Activated CD8-positive, alpha-beta memory T cell treated with anti-CD3 and anti-CD28 coated beads for 1 hour (primary cell): ENCODE measurements at places on chromosomes 3 and 15.

DNA sequence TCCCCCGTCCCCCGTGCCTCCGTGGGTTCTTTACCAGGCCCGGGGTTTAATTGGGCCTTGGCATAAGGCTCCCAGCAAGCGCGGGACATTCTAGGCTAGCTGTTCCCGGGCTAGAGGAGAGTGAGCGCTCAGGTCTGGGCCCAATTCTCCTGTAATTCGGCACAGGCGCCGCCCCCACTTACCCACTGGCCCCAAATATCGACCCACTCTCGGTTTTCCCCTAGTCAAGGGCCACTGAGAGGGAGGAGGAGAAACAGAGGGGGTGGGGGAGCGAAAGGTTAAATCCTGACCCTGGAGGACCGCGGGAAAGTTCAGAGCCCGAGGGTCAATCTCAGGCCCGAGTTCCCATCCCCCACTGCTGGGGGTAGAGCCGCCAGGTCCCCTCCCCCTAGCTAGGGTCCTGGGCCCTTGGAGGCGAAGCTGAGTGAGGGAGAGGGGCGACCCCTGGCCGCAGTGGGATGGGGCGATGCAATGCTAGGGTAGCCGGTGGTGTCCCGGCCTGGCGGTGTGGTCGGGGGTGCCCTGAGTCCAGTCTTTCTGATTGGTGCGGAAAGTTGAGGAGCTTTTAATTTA lies 8.5 kb upstream of the ONECUT1 start:
- DNase-seq: no peak

DNA sequence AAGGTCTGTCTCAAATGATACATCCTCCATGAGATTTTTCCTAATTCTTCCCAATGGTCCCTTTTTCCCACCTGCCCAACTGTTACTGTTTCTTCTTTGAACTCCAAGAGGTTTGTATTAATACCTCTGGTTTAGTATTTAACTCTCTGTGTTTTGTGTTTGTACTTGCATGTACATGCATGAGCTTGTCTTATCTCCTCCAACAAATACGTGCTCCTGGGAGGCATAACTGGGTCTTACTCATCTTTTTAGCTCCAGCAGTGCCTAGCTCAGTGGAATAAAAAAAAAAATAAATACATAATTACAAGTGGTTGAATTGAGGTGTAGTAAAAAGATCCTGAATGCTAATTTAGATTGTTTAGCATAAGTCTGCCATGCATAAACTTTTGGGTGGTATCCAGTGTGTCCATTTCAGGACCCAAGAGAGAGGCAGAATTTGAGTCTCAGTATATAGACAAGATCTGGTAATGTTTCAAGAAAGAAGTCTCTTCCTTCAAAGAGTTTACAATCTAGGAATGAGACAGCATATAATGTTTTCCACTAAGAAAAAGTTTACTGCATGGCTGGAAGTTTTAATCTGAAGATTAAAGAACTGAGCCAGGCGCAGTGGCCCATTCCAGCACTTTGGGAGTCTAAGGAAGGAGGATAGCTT lies 1.7 kb upstream of the LYSMD2 start:
- DNase-seq: no peak

GRCh38 chr3:10432931-10433330 lies 72.5 kb downstream of the ATP2B2 start:
- DNase-seq: no peak

DNA sequence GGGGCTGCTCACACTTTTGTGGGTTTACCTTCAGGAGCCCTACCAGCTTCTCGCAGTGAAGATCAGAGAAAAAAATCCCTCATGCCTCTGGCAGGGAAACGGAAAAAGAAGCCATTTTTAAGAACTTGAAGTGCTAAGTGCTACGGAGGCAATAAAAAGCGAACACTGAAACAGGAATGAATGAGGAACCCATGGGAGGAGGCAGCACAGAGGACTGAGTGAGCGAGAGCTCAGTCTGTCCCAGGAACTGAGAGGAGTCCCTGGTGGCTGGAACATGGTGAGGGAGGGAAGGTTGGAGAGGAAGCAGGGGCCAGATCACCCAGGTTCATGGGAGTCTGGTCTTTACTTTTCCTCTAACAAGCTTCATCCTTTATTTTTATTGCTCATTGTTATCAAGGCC lies 228.1 kb upstream of the PROK2 start:
- DNase-seq: no peak

GRCh38 chr3:1962396-1963088 lies 136.1 kb upstream of the CNTN4 start:
- no peak for DNase-seq

DNA sequence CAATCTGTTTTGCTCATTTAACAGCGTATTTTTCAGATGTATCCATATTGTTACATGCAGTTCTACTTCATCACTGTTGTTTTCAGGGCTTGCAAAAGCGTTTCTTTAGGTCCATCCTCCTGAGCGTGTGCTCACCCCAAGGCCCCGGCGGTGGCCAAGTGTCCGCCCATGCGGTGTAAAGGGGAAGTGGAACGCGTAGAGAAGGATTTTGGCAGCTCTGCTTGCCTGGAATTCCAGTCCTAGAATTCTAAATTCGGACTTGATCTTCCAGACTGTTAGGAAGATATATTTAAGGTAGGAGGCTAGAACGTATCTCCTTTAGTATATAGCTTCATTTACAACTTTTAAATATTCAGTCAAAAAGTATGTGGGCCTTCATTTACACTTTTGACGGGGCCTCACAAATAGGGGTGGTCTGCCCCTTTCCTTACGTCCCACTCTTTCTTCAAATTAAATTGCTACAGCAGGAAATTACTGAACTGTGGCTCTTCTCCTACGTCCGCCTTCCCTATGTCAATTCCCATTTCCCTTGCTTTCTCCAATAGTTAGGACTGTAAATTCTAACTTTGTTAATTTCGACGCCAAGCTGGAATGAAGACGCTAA lies 609 bp upstream of the TBC1D23 start:
- no peak for DNase-seq

GRCh38 chr15:41494922-41495735 lies 1.5 kb downstream of the ITPKA start:
- DNase-seq: no peak

DNA sequence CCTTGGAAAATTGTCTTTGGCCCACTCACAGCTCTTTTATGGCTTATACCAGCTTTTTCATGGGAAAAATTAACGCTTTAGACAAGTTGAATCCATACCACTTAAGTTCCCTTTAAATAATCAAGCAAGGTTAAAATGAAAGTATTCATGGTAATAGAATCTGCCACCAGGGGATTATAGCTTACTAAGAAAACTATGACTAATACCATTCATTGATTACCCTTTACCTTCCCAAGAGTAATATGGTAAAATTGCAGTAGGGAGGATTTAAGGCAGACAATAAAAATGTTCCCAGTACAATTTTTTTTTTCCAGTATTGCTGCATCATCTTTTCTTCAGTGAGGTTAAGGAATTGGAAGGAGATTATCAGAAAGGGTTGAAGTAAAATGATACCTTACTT lies 641.1 kb upstream of the NAALADL2 start:
- DNase-seq: no peak

GRCh38 chr3:29922992-29923746 lies 642.3 kb downstream of the RBMS3 start:
- no peak for DNase-seq

- no peak for DNase-seq
Measured at GRCh38 chr3:64554096-64554920, 133.5 kb downstream of the ADAMTS9 start.

GRCh38 chr3:30006111-30006510 lies 600.3 kb upstream of the TGFBR2 start:
- no peak for DNase-seq

GRCh38 chr15:78790027-78790426 lies 21.2 kb downstream of the ADAMTS7 start:
- no peak for DNase-seq

DNA sequence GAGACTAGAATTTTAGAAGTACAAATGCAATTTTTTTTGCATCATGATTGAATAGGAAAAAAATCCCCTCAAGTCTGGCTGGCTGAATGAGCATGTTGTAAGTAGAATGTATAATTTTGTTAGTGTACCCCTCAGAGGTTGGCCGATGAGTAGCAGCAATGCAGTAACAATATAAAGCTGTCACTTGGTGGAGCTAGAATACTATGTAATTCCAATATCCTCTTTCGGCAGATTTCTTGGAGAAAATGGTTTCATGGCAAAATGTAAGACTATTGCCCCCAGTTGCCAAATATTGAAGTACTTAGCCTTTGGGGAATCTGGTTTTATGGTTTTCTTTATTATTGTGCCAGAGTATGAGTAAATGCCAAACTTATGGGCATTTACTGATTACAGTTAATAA lies 39.8 kb upstream of the SGO1 start:
- no peak for DNase-seq

DNA sequence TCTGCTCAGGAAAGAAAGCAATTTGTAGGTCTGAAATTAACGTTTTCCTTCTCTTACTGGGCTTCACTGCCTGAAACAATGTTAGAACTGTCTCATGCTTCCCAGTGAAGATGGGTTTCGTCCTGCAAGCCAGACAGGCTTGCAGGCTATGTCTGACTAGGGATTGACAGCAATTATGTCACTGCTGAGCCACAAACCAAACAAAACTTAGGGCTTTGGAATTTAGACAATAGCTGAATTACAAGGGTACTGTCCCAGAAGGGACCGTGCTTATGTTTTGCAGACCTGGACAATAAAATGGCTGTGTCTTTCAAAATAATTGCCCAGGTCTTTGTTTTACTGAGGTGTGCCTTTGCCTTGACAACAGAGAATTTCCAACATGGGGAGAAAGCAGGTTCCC lies 46.3 kb upstream of the CCDC80 start:
- no peak for DNase-seq

DNA sequence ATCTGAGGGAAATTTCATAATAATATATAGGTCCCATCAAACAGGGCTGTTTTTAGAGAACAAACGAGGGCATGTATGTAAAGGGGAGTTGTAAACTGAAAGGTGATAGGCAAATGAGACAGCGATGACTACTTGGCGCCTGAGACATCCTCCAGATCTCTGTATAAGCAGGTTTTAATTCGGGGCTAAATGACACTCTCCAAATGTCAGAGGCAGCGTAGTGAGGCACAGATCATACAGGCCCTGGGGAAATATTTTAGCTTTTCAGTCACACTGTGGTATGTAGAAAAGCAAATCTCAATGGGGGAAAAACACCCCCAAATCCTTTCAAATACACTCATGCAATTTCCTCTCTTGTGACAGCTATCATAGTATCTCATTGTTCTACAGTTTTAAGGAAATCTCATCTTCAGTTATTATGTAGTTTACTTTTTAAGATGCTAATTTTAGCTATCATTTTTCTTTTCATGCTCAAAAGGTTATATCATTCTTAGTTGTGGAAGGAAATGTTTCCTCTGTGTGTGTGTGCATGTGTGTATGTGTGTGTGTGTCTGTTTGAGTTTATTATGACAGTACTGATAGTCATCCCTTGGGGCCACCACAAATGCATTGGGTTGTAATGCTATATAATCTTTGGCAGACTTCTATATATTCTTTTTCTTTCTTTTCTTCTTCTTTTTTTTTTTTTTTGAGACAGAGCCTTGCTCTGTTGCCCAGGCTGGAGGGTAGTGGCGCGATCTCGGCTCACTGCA lies 1.1 kb downstream of the TPRG1 start:
- DNase-seq: no peak

DNA sequence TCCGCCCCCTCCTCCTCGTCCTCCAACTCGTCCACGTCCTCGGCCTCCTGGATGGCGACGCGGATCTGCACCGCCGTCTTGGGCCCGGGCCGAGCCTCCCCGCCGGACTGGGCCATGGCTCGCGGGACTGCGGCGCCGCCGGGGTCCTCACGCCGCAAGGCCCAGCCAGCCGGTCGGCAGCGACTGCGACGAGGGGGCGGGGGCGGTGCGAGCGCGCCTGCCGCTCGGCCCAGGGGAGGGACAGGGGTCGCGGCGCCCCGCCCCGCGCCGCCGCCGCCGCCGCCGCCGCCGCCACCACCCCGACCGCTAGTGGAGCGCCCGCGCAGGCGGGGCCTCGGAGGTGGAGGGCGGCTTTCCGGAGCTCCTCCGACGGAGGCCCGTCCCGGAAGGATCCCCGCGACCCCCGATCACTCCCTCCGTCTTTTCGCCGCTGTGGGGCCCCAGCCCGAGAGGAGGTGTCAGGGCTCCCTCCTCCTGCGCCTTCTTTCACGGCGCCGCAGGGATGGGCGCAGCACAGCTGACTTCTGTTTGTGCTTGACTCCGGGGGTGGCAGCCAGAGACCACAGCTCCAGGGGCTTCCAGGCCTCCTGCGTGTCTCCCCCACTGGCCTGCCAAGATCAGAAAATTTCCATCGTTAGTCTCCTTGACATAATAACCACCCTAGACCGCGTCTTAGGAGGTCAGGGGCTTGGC lies at the start of gene LARP6:
Gene LARP6, minus strand, starts transcription at position 185 of the 693 bp plus-strand sequence. Its CDS starts 69 bp downstream, at position 116.
- no peak for DNase-seq
